ENCODE measurements at places on chromosomes 5 and 9.

GRCh38 chr5:66080664-66081063 is 63.4 kb upstream of the SREK1 start:
- DNase-seq, result no peak

- DNase-seq, result no peak
Observed at GRCh38 chr9:129338724-129339430, 160.8 kb upstream of the IER5L start.

DNA sequence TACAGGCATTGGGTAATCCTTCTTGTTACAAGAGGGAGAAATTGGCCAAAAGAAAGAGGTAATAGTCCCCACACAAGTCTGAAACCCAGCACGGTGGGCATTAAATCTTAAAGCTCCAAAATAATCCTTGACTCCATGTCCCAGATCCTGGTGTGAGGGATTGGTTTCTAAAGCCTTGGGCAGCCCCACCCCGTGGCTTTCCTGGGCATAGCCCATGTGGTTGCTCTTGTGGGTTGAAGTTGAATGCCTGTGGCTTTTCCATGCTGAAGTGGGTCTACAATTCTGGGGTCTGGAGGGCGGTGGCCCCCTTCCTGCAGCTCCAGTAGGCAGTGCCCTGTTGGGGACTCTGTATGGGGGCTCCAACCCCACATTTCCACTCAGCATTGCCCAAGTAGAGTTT is 91.8 kb upstream of the LARP1 start:
- no peak for DNase-seq

GRCh38 chr5:172713809-172714490 is 57.0 kb downstream of the DUSP1 start:
- no peak for DNase-seq

DNA sequence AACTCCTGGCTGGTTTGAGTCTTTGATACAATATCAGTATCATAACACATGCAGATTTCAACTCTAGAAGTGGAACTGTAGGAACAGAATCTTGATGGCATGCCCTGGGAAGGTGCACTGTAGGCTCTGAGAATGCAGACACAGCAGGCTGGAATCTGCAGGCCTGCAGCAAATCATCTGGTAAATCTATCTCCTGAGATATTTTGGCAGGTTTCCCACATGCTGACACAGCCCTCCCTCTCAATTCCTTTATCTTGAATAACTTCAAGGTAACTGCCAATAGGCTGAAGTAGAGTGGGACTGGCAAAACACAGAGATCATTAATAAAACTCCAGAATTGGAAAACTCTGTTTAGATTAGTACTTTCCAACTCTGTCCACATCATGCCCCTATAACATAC is 177.8 kb upstream of the PCSK5 start:
- DNase-seq, result no peak

GRCh38 chr9:35651956-35652828 is 1.5 kb upstream of the SIT1 start:
- DNase-seq, result no peak

GRCh38 chr9:14987858-14988257 is 77.6 kb upstream of the FREM1 start:
- no peak for DNase-seq

DNA sequence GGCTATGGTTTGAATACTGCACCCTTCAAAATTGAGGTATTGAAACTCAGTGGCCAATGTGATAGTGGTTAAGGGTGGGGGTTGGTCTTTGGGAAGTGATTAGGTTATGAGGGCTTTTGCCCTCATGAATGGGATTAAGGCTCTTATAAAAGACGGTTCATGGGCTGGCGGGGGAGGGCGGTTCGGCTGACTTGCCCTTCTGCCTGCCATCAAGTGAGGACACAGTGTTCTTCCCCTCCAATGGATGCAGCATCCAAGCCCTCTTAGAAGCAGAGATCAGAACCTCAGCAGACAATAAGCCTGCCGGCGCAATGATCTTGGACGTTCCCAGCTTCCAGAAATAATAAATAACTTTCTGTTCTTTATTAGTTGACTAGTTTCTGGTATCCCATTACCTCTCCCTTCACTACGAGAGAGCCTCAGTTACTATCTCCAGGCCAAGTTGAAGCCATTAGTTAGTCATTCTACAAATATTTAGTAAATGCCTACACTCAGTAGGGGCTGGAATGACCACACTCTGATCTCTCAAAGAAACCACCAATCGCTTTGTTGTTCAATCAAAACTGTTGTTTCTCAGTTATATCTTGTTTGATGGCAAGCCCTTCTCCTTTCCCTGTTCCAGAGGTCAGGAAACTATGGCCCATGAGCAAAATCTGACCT is 219.3 kb downstream of the TSSK1B start:
- DNase-seq, result no peak
